ENCODE measurements at places on chromosomes 12 and 14.

- DNase-seq: no peak
Measured at GRCh38 chr12:55829967-55830600, 697 bp upstream of the DNAJC14 start.

- DNase-seq: peak; percentile 53
Measured at GRCh38 chr14:78605897-78606500, 435.8 kb downstream of the NRXN3 start.

DNA sequence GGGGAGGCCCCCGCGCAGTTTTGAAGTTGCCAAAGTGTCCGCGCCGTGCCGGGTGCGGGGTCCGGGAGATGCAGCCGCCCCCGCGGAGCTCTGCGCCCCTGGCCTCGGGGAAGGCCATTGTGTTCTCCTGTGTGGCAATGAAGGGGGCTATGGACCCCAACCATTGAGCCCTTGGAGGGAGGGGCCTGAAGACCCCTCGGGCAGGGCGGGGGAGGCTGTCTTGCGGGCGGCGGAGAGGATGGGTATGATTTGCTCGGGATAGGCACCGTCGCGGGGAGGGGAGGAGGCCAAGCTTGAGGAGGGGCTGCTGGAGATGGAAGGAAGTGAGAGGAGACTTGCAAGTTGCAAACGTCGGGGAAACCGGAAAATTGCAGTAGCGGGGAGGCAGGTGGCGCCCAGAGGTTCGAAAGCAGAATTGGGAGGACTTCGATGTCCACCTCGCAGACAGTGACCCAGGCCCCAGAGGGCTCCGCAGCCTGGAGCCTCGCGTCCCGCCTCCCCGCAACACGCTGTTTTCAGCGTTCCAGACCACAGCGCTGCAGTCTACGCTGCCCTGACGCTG lies 25.4 kb downstream of the BCL11B start:
- no peak for DNase-seq

DNA sequence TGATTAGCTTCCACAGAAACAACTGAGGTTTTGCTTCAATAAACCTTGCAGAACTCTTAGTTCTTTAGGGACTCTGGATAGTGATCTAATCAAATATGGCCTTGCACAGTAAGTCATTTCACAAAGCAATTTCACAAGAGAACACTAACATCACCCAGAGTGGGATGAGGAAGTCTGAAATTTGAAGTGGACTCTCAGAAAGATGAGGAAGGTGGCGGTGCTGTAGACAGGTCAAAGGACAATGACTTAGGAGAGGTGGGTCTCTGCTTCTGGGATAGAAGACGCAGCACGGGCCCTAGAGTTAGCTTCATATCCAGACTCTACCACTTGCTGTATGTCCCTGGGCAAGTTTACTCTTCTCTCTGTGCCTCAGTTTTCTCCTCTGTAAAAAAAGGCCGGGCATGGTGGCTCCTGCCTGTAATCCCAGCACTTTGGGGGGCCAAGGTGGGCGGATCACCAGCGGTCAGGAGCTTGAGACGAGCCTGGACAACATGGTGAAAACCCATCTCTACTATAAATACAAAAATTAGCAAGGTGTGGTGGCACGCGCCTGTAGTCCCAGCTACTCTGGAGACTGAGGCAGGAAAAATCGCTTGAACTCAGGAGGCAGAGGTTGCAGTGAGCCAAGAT lies 18.9 kb downstream of the FOS start:
- no peak for DNase-seq

- no peak for DNase-seq
Measured at GRCh38 chr14:65206448-65207096, 104.3 kb upstream of the MAX start.

DNA sequence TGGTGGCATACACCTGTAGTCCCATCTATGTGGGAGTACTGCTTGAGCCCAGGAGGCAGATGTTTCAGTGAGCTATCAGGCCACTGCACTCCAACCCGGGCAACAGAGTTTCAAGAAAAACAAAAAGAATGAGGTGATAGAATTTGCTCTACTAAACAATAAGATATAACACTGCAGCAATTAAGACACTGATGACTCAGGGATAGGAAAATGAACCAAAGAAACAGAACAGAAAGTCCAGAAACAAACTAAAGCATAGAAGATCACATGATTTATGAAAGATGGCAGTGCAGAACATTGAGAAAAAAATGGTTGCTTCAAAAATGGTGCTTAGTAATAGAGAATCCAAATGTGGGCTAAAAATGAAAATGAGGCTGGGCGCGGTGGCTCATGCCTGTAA lies 65.2 kb upstream of the AP4S1 start:
- no peak for DNase-seq

DNA sequence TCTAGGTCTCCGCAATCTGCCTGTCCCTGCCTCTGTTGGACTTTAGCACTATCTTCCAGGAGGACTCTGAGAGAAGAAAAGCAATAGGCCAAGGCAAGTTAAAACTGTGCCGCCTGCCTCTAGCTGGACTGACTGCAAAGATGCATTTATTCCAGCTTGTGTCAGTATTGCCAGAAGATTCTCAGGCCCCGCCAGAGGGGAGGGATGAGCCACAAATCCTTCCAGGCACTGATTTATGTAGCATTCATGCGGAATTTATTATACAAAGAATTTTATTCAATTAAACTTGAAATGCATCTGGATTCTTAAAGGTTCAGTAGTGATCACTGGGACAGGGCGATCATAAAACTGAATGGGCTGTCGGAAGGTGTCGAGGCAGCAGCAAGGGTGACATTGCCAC lies 19.8 kb downstream of the MMAB start:
- no peak for DNase-seq

DNA sequence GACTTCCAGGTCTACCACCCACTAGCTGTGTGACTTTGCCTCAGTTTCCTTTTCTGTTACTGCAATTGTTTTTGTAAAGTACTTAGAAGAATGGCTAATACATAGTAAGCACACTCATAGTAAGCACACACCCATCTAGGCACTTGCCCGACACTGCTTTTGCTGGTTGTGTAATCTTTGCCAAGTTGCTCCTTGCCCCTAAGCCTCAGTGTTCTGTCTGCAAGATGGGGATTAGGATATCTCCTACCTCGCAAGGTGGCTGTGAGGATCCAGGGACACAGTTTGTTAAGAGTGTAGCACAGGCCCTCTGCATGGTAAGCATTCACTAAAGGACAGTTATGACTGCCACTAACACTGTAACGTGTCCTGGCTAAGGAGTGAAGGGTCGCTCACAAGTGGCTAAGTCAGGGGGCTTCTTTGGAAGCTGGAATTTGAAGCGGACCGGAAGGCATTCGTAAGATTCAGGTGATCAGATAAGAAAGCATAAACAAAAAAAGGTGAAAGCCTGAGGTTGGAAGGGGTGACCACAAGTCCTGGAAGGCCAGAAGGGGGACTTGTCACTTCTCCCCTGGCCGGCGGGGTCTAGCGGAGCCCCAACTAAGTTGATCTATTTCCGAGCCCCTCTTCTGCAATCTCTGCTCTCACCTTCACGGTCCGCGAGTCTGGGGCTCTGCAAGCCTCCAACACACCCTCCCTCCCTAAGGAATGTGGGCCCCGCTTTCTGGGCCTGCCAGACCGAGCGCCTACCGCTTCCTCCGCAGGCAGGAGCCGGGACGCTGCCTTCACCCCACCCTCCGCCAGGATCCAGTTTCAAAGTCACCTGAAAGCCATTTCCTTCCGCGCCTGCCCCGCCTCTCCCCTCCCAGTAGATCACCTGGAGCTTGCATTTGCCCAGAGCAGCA lies 1.5 kb upstream of the PLEKHG3 start:
- no peak for DNase-seq

DNA sequence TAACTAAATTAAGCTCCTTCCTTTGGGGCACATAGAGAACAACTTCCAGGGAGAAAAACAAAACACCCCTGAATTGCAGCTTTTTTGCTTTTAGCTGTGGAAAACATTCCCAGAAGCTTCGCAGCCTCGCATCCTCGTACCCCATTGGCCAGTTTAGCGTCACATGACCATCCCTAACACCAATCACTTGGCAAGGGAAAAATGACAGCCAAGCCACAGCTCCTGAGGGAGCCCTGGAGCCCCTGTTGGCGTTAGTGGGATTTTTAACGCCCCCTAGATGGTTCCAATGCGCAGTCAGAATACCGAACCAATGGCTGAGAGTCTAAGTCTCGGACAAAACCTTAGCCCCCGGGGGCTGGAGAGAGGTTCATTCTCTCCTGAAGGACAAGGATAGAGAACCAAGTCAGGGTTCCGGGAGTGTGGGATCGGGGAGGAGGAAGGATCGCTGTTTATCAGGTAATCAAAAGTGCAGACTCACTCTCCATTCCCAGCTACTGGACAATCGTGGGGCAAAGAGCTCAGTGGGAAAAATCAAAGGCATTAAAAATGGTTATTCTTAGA lies 135.6 kb upstream of the HIF1A start:
- no peak for DNase-seq

DNA sequence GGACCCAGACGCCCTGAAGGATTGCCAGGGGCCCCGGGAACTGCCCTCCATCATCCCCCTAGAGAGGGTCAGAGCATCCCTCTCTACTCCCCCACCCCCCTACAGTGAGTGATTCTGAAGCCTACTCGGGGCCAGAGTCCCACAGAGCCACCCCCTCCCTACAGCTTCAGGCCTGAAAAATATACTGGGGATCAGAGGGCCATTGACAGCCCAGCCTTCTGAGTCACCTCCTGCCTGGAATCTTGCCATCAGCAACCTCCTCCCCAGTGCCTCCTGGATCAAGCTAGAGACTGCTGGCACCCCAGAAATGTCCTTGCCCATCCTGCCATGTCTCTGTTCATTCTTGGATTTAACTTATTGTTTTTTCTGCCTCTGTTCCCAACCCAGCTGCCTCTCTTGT lies 21.7 kb upstream of the MIA2 start:
- DNase-seq: no peak

DNA sequence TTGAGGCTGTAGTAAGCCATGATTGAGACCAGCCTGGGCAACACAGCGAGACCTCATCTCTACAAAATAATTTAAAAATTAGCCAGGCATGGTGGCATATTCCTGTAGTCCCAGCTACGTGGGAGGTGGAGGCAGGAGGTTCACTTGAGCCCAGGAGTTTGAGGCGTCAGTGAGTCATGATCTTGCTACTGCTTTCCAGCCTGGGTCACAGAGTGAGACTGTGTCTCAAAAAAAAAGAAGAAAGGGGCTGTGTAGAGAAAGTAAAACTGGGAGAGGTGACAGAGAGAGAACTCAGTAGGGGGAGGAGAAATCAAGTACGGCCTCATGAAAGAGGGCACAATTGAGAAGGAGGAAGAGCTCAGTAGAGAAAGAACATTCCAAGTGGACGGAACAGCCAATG lies 12.4 kb downstream of the TECPR2 start:
- no peak for DNase-seq

DNA sequence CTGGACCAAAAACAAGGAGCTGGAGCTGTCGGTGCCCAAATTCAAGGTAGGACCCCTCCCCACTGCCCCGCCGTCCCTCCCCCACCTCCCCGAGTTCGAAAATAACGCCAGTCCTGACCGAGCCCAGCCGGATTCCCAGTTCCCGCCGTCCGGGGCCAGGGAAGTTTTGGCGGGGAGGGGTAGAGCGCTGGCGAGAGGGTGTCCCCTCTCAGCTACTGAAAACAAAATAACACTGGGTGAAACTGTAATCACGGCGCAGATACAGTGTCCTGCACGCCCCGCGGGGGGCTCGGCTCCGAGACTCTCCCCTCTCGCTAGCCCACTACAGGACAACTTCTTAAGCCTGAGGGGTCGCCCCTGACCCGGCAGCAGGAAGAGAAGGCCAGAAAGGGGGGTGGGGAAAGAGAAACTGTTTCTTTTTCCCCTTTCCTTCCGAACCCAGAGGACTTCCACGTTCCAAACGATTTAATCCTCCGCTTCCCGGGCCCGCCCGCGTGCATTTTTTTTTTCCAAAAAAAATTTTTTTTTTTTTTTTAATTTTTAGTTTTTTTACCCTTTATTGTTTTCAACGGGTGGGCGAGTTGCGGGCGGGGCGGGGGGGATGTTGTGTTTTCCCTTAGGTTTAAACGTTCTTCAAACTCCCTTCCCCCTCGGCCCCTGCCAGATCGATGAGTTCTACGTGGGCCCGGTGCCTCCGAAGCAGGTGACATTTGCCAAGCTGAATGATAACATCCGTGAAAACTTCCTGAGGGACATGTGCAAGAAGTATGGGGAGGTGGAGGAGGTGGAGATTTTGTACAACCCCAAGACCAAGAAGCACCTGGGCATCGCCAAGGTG lies 1.6 kb downstream of the SETD1B start:
- DNase-seq: no peak

DNA sequence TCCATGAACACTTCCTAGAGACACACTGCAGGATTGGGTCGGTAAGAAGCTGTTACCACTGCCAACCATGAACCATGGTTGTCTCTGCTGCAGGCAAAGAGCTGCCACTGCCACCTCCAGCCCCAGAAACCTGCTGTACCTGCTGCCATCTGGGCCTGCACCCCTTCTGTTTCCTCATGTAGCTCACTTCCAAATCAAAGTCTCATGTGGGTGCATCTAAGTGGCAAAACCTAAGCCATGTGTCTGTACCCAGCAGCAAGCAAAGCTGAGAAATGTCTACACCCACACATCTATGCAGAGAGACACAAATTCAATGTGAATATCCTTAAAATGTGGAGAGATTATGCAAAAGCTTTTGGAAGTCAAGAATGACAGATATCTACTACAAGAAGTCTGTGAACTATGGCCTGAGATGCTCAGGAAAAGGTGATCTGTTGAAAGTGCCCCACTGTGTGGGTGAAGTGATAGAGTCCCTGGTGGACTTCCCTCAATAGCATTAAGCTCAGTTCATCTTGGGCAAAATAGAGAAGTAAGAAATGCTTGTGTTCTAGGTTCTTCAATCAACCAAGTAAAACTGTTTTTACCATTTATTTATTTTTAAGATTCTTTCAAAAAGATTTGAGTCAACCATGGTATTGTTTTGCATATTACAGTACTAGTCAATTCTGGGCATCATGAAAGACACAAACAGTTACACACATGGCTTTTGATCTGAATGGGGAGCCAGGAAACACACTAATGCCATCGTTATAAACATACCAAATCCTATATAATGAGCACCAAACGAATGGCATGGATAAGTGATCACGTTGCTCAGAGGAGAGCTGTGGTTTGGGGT lies 64.4 kb downstream of the FOS start:
- DNase-seq: no peak

- DNase-seq: no peak
Measured at GRCh38 chr14:23033251-23033727, 1.4 kb downstream of the PSMB5 start.

DNA sequence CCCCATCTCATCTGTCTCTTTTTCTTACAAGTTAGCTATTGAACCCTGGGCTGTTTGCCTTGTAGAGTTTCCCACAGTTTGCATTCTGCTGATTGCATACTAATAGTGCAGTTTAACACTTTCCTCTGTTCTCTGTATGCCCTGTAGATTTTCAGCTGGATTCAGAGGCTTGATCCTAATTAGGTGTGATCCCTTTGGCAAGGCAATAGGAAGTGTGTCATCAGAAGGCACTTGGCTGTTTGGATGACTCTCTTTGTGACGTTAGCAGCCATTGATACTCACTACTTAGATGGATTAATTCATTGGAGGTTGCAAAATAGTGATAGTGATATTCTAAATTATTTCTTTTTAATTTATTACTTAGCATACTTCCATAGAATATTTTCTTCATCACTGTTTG lies 33.6 kb downstream of the FUT8 start:
- DNase-seq: no peak

- DNase-seq: peak; percentile 84
Measured at GRCh38 chr12:30908722-30909348, 17.7 kb upstream of the TSPAN11 start.

DNA sequence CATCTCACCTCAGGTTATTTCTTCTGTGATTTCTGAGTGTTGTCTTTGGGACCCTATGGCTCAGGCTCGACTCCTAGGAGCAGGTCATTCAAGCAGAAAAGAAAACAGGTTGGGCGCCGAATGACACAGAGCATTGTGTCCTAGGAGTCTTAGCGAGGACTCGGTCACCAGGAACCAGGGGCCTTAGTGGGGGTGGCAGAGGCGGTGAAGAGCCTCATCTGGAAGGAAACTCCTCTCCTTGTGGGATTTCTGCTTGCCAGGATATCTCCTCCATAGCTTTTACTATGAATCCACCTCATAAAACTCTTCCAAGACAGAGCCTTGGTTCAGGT lies 630 bp downstream of the PLEKHH1 start:
- DNase-seq: no peak

Measured in skeletal muscle cell (primary cell).